PC-9 (cell line): ENCODE measurements at places on chromosomes 12 and 14. TPM values are rescaled to one million over a fixed set of nuclear protein-coding genes. Genes with fewer than 3 reads are reported as not detected.

PAX9 gene
- 7.6 and 8.5 TPM in 2 replicates for total RNA-seq

KLRC2 gene
- total RNA-seq = not detected in 2 replicates

KRT71 gene
- not detected in 2 replicates for total RNA-seq

DEPDC4 gene
- 1.8 and 2.9 TPM in 2 replicates for total RNA-seq

DEGS2 gene
- total RNA-seq = 0.11 and 0.15 TPM in 2 replicates

CLEC2D gene
- 32.6 and 37.8 TPM in 2 replicates for total RNA-seq

RNASE13 gene
- total RNA-seq = not detected in 2 replicates

KRT72 gene
- not detected in 2 replicates for total RNA-seq

RPL10L gene
- total RNA-seq = not detected in 2 replicates

AJUBA gene
- 37.4 and 42.6 TPM in 2 replicates for total RNA-seq

FLVCR2 gene
- 12.4 and 35.7 TPM in 2 replicates for total RNA-seq

CLEC4C gene
- total RNA-seq = not detected in 2 replicates

ASB2 gene
- not detected in 2 replicates for total RNA-seq

TOMM20L gene
- not detected in 2 replicates for total RNA-seq

SLC38A4 gene
- 0.09 TPM in 1 of 2 replicates, not detected in the other for total RNA-seq

TEX22 gene
- total RNA-seq = 2.6 and 6.5 TPM in 2 replicates

CATSPERB gene
- total RNA-seq = not detected in 2 replicates

PTPRQ gene
- total RNA-seq = not detected in 2 replicates

AICDA gene
- not detected in 2 replicates for total RNA-seq

C3AR1 gene
- total RNA-seq = not detected in 2 replicates

ZNF664 gene
- 66.3 and 87.6 TPM in 2 replicates for total RNA-seq

SLCO1B3 gene
- total RNA-seq = 32.7 and 37.5 TPM in 2 replicates

LTA4H gene
- total RNA-seq = 115 and 118 TPM in 2 replicates

ANKS1B gene
- not detected in 2 replicates for total RNA-seq

PGF gene
- 8.9 and 11.7 TPM in 2 replicates for total RNA-seq

C12orf54 gene
- total RNA-seq = not detected in 2 replicates

SMOC1 gene
- total RNA-seq = not detected in 2 replicates

TTC8 gene
- 8.1 and 8.5 TPM in 2 replicates for total RNA-seq

HOXC4 gene
- 3.8 and 4.7 TPM in 2 replicates for total RNA-seq

FAM181A gene
- not detected in 2 replicates for total RNA-seq

GPR135 gene
- 13.6 and 15.2 TPM in 2 replicates for total RNA-seq

SH2B3 gene
- total RNA-seq = 4.8 and 6.5 TPM in 2 replicates

ANO4 gene
- total RNA-seq = not detected in 2 replicates

KRAS gene
- 34.0 and 40.0 TPM in 2 replicates for total RNA-seq

NTN4 gene
- total RNA-seq = 41.5 and 46.0 TPM in 2 replicates

SLC24A4 gene
- not detected in 2 replicates for total RNA-seq

RAB5B gene
- total RNA-seq = 98.6 and 122 TPM in 2 replicates

MYH6 gene
- total RNA-seq = not detected in 2 replicates

CLEC1B gene
- total RNA-seq = not detected in 2 replicates

NOPCHAP1 gene
- 20.1 and 21.7 TPM in 2 replicates for total RNA-seq

MYO1H gene
- total RNA-seq = not detected in 2 replicates

SPSB2 gene
- total RNA-seq = 28.9 and 30.1 TPM in 2 replicates

SDR9C7 gene
- total RNA-seq = not detected in 2 replicates

RPGRIP1 gene
- 0.75 and 2.1 TPM in 2 replicates for total RNA-seq

CEP170B gene
- total RNA-seq = 25.7 and 26.4 TPM in 2 replicates

C12orf60 gene
- 3.3 and 4.0 TPM in 2 replicates for total RNA-seq

AQP5 gene
- 0.31 and 0.45 TPM in 2 replicates for total RNA-seq

CELA1 gene
- total RNA-seq = 0.58 TPM in 1 of 2 replicates, not detected in the other
